ENCODE measurements at places on chromosomes 1 and 21.

- DNase-seq, result no peak
These were observed 38.3 kb upstream of the PLA2G2A start for GRCh38 chr1:20017741-20018140.

DNA sequence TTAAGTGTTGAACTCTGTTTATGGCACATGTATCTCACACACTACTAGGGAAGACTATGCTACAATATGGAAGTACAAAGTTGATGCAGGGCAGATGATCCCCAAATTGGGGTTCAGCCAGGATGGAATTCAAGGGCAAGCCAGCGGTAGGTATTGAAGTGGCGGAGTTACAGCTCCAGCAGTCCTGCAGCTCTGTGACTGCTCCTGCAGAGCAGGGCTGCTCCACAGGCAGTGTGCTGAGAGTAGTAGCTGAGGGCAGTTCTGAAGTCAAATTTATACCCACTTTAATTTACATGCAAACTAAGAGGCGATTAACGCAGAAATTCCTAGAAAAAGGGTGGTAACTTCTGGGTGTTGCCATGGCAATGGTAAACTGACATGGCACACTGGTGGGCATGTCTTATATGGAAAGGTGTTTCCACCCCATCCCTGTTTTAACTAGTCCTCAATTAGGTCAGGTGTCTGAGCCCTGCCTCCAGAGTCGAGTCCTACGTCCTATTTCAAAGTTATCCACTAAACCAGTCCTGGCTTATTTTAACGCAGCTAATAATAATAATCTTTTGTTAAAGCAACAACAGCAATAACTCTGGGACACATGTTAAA lies 20.6 kb upstream of the CENPF start:
- DNase-seq, result no peak

DNA sequence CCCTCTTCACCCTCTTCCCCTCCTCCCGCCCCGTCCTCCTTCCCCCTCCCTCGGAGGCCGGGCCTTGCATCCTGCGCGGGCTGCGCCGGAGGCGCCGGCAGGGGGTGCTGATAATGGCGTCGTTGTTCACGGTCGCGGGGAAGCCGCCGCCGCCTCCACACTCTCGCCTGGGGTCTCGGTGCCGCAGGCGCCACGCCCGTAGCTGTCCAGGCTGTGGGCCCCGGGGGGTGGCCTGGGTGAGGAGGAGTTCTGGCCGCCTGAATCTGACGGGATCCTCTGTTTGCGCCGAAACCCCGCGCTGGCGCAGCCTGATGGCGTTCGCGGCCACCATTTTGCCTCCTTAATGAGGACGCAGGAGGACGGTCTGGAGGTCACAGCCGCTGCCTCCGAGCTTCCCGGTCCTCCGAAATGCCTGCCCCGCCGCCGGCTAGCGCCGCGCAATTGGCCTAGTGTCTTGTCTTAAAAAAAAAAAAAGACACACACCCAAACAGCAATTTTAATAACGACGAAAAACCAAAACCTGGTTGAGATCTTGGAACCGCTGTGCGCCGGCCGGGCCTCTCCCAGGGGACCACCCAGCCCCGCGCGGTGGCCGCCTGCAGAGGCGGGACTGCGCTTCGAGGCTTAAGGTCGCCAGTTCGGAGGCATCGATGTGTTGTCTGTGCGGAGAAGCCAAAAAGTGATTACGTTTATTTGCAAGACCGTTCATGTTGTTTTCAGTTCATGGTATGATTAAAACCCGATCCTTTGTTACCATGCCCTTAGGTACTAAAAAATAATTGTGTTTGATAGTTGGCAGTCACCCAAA lies 106.6 kb upstream of the HNRNPU start:
- DNase-seq, result peak; percentile 84

DNA sequence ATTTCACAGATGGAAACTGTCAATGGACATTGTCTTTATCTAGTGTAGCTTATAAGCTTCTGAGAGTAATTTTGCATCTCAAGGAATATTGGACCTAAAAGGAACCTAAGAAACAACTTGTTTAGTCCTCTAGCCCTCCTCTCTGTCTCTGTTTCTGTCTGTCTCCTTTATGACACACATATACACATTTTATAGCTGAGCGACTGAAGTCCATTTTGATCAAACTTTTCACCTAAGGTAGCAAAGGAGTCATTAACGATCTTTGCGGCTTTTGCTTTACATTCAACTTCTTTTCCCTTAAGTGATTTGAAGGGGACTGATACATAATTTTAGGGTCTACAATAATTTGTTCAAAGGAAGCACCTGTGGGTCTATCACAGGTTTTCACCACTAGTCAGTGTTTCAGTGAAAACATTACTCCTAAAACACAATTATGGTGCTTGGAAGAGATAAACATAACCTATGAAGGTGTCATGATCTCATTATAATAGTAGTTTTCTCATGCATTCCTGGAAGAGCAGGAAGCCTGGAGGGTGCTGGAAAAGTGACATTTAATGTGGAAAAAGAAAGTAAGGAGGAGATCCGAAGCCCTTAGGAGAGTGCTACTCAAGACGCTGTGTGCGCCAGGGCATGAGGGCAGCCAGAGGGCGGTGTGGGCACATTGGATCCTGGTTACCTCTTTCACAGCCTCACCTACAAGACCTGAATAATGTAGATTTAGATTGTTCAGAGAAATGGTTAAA lies 248.6 kb downstream of the DNM3 start:
- DNase-seq, result peak; percentile 16

GRCh38 chr1:174160109-174160473 lies 771 bp downstream of the RABGAP1L start:
- no peak for DNase-seq

GRCh38 chr1:21342961-21343838 lies 52.9 kb upstream of the ECE1 start:
- no peak for DNase-seq

- no peak for DNase-seq
These were observed 12.6 kb downstream of the FTCD start for GRCh38 chr21:46142582-46143473.

- DNase-seq, result no peak
These were observed 9.5 kb downstream of the RSPH1 start for GRCh38 chr21:42486531-42486930.

DNA sequence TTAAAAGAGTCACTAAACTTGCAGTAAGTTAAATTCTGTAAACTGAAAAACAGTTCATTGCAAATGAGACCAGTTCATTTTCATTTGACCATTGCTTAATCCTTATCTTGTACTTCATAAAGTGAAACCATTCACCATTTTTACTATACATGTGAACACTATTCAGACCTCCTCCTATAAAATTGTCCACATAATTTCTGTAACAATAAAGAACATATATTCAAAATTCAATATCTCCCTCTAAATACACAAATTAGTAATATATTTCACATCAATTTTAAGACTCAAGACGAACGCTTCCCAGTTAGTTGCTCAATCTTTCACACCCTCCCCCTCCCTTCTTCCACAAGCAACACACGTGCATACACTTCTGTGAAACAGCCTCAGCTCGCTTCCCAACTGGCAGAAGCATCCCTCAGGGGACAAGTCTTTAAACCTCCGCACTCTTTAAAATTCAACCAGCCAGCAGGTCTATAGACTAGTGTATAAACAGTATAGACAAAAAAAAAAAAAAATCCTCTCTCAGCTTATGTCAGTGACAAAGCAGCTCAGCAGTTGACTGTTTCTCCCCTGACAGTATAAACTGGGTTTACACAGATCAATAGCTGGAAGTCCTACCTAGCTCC lies 99.6 kb downstream of the DENND1B start:
- no peak for DNase-seq

DNA sequence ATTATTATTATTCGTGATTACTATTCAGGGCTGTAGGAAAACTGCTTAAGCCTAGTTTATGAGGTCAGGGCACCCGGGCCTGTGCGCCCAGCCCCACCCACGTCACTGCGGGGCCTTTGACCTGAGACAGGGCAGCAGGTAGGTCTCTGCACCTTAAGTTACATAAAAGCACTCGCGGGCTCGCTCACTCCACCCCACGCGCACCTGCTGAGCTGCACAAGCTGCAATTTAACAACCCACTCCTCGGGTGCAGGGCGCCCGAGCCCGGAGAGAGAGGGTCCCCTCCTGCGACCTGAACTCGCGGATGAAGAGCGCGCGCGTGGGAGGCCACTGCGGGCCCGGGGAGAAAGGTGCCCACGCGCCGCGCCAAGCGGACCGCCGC lies 477 bp downstream of the ICMT start:
- no peak for DNase-seq

DNA sequence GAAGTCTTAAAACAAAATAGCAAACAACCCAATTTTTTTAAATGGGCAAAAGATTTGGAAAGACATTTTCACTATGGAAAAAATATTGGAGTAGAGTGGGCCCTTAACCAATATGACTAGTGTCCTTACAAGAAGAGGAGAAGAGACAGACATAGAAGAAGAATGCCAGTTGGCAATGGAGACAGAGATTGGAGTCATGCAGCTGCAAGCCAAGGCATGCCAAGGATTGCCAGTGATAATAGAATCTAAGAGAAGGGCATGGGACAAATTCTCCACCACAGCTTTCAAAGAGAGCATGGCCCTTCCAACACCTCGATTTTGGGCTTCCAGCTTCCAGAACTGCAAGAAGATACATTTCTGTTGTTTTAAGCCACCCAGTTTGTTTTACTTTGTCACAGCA lies 92.7 kb downstream of the RGS2 start:
- DNase-seq, result no peak

- DNase-seq, result no peak
These were observed 61.1 kb downstream of the XCL1 start for GRCh38 chr1:168637350-168637991.

DNA sequence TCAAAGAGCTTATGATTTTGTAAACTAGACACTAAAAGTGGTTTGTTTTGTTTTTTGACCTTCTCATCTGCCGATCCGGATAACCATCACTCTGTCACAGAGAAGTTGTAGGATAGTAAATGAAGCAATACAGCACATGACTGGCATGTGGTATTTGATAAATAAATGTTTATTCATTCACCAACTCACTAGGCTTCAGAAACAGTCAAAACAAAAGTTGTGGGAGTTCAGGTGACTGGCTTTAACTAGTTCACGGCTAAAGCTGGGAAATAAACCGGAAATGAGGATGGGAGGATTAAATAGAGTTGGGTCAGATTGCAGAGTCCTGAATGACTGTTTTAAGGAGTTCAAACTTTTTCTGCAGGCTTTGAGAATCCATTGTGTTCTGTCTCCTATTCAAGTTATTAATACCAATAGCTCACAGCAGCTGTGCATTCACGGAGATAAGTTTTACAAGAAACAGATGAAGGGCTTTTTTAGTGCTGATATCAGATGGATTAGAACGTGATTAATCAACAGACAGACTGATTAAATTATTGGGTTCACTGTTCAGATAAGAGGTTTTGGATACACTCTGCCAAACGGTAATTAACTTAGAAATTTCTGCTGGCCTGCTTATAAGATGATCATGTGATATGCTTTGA lies 463.3 kb downstream of the DPYD start:
- DNase-seq, result no peak

- no peak for DNase-seq
These were observed 55.6 kb downstream of the PEX14 start for GRCh38 chr1:10530281-10530740.

- DNase-seq, result no peak
These were observed 1.4 kb downstream of the PRSS38 start for GRCh38 chr1:227816750-227817446.

- no peak for DNase-seq
These were observed 347.1 kb upstream of the LRRC7 start for GRCh38 chr1:69220672-69221071.

- no peak for DNase-seq
These were observed 6.2 kb downstream of the RNF187 start for GRCh38 chr1:228493141-228494043.

GRCh38 chr1:248751142-248751541 lies 4.4 kb downstream of the LYPD8 start:
- DNase-seq, result no peak

- no peak for DNase-seq
These were observed 66.0 kb upstream of the CLDN14 start for GRCh38 chr21:36545776-36546511.

DNA sequence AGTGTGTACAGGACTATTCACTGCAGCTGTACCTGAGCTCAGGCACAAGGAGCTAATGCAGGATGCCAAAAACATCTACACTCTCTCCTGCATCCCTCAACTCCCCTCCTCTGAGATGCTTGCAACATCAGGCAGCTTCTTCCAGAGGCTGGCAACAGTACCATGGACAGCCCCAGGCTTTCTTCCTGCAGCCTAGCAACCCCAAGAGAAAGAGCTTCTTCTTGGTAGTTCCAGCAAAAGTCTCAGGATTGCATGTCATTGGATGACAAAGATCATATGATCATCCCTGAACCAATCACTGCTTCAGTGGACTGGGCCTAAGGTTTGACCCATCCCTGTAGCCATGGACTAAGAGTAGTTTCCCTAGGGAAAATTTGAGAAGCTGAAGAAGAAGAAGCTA lies 46.7 kb downstream of the CAMK2N1 start:
- no peak for DNase-seq

GRCh38 chr21:45799765-45800338 lies 156.3 kb downstream of the PCBP3 start:
- no peak for DNase-seq

GRCh38 chr1:152904688-152905440 lies 3.5 kb upstream of the IVL start:
- no peak for DNase-seq

- DNase-seq, result no peak
These were observed 43.1 kb upstream of the PIGC start for GRCh38 chr1:172486805-172487454.

GRCh38 chr1:158035976-158036583 lies 42.6 kb downstream of the KIRREL1 start:
- DNase-seq, result no peak

- no peak for DNase-seq
These were observed 229.2 kb downstream of the RHOU start for GRCh38 chr1:228964178-228965089.

- no peak for DNase-seq
These were observed 230.0 kb upstream of the B3GALT2 start for GRCh38 chr1:193416226-193417024.

GRCh38 chr1:232033285-232033684 lies 406.7 kb downstream of the DISC1 start:
- DNase-seq, result no peak

GRCh38 chr1:147717706-147718097 lies 42.7 kb downstream of the GJA5 start:
- no peak for DNase-seq

DNA sequence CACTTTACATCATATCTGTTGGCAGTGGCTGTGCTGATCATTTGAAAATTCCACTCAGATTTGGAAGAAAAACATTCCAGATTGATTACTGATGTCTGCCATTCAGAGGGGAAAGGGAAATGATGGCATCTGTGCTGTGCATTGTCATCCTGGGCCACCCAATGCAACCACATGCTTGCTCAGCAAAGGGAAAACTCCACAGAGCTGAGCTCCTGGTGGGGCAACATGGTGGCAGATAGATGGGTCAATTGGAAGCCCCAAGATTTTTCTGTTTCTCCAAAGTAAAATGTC lies 11.8 kb downstream of the OXCT2 start:
- DNase-seq, result no peak

DNA sequence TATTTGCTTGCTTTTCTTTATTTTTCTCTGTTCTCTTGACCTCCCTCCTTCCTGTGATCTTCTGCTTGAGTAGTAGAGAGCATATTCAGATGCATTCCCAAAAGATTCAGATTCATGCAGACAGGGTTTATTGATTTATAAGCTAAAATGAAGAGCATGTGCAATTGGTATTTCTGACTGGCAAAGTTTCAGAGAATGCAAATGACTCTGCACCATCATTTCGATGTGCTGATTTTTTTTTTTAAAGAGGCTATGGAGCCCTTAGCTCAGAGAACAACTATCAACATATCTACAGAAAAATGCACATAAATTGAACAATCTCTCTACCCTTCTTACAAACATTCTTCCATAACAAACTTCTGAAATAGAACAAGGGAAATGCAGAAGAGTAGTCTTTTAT lies 312.0 kb downstream of the VAV3 start:
- DNase-seq, result no peak

GRCh38 chr1:205258261-205258691 lies 30.5 kb downstream of the TMCC2 start:
- DNase-seq, result no peak

All from stimulated activated CD4-positive, alpha-beta T cell treated with anti-CD3 and anti-CD28 coated beads, Interleukin-1b, Interleukin-23, amount 100 ng/mL, for 1 hour (primary cell).